ENCODE measurements at places on chromosomes 2 and 18.

DNA sequence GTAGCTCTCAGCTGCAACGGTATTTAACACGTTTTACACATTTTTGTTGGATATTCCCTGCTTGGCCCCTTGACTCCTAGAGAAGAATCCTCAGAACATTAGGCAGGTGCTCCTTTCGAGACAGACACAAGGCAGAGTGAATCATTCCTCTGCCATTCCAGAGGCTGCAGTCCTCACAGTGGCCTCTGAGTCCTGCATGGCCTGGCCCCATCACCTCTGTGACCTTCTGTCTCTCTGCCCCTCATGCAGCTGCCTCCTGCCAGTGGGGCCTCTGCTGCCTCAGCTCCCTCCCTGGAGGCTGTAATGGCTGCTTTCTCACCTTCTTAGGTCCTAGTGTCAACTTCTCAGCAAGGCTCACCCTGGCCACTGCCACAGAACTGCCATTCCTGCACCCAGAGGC is 101.3 kb downstream of the PTPRM start:
- DNase-seq, result peak; percentile 77

DNA sequence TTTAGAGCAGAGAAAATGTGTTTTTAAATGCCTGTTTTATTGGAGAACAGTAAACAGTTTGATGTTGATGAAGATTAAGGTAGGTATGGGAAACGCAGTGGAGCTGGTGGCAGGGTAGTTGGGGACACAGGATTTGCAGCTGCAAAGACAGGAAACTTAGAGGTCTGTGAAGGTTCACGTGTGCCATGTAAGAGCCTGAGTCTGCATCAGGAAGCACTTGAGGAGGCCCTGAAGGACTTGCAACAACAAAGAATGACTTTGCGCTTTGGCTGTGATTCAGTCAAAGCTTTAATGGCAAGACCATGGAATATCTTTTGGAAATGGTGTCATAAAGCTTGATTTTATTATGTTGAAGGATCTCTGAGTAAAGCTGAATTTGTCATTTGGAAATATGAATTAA is 347.6 kb upstream of the KCNJ3 start:
- no peak for DNase-seq

DNA sequence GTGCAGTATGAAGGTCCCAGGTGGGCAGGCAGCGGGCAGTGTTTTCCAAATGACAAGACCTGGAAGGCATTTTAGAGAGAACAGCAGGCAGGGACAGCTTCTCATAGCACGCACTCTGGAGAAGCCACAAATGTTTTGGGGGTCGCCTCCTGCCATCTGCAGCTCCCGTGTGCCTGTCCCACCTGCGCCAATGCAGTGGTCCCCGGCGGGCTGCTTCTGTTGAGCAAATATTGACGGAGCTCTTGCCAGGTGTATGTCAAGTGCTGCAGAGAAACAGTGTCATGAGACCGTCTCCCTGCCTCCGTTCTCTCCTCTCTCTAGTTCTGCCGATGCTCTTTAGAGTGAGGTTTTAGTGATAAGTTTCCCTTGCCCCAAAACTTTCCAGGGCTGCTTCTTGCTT is 174.8 kb downstream of the LDLRAD4 start:
- DNase-seq, result peak; percentile 27

DNA sequence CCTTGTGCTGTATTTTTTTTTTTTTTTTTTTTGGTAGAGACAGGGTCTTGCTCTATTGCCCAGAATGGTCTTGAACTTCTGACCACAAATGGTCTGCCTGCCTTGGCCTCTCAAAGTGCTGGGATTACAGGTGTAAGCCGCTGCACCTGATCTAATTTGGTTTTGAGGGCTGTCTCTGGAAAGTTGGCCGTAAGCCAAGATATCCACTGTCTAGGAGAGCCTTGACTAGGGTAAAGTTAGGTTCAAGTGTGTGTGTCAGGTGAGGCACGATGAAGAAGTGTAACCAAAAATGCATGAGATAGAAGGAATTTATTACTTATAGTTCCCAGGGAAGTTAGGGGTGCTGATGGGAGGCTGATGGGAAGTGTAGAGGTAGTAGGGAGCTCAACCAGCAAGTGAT is 46.7 kb downstream of the INO80C start:
- no peak for DNase-seq

GRCh38 chr18:48805826-48806535 is 144.8 kb downstream of the SMAD7 start:
- DNase-seq, result peak; percentile 25

GRCh38 chr18:77815666-77816338 is 566.2 kb downstream of the GALR1 start:
- no peak for DNase-seq
